ENCODE measurements at places on chromosomes 16 and 17.

GRCh38 chr16:9370061-9370491 lies 278.6 kb downstream of the HAPSTR1 start:
- no peak overlapping the region for H3K4me3 ChIP-seq
- DNase-seq = no peak
- H3K36me3 ChIP-seq = no peaks in the 10 kb centered on the region
- peaks cover 31% of the 10 kb centered on the region for H3K4me1 ChIP-seq
- no peak overlapping the region for H3K27ac ChIP-seq
- peaks cover 2% of the 10 kb centered on the region for H3K27me3 ChIP-seq

DNA sequence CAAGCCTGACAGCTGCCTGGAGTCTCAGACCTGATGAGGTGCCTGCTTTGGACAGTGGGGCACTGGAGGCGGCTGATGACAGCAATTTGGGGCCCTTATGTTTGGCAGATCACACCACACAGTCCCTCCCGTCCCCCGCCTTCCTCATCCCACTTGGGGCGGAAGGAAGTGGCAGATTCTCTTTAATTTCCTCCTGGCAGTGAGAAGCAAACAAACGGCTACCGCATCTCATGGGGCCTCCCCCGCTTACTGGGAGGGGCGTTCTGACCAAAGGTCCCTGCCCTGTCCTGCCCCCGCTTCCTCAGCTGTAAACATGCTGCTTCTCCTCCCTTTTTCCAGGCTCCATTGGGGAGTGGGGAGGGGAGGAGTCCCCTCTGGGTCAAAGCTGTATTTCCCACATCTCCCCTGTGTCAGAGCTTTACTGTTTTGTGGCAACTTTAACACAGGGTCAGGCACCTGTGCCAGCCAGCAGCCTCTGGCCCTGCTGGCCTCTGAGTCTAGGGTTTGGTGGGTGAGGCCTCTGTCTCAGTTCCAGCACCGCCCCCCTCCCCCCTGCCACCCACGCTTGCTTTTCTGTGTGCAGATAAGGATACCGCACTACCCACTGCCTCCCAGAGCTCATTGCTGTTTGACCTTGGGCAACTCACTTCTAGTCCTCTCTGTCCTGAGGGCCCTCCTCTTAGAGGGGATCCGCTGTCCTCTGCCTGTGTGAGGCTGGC lies 5.4 kb upstream of the NFATC3 start:
- H3K4me3 ChIP-seq = no peak overlapping the region
- peaks cover 13% of the 10 kb centered on the region for H3K36me3 ChIP-seq
- peaks cover 7% of the 10 kb centered on the region for H3K27me3 ChIP-seq
- peak; percentile 37 for DNase-seq
- H3K4me1 ChIP-seq = peaks cover 25% of the 10 kb centered on the region
- no peak overlapping the region for H3K27ac ChIP-seq

- peaks cover 58% of the 10 kb centered on the region for H3K36me3 ChIP-seq
- no peak overlapping the region for H3K27ac ChIP-seq
- H3K4me1 ChIP-seq = no peaks in the 10 kb centered on the region
- H3K27me3 ChIP-seq = peaks cover 14% of the 10 kb centered on the region
- no peak overlapping the region for H3K4me3 ChIP-seq
Measured at GRCh38 chr17:45096141-45096540, 35.0 kb downstream of the NMT1 start.

- H3K4me1 ChIP-seq = peaks cover 54% of the 10 kb centered on the region
- H3K27me3 ChIP-seq = peaks cover 9% of the 10 kb centered on the region
- H3K36me3 ChIP-seq = peaks cover 15% of the 10 kb centered on the region
- H3K27ac ChIP-seq = peak overlapping the region; percentile 65
Measured at GRCh38 chr16:89364606-89365005, 125.8 kb downstream of the ANKRD11 start.

GRCh38 chr16:29900102-29900887 lies at the start of gene ASPHD1:
Gene ASPHD1 (plus strand): TSS chr16:29900488. CDS start chr16:29900972, 484 bp downstream.
- DNase-seq = peak; percentile 31
- peaks cover 8% of the 10 kb centered on the region for H3K36me3 ChIP-seq
- H3K27me3 ChIP-seq = peaks cover 17% of the 10 kb centered on the region
- peaks cover 13% of the 10 kb centered on the region for H3K4me1 ChIP-seq
- H3K27ac ChIP-seq = no peak within 1 kb of the TSS

GRCh38 chr16:24729951-24730815 lies 732 bp downstream of the TNRC6A start:
- H3K4me1 ChIP-seq = peaks cover 28% of the 10 kb centered on the region
- peak overlapping the region; percentile 97 for H3K27ac ChIP-seq

DNA sequence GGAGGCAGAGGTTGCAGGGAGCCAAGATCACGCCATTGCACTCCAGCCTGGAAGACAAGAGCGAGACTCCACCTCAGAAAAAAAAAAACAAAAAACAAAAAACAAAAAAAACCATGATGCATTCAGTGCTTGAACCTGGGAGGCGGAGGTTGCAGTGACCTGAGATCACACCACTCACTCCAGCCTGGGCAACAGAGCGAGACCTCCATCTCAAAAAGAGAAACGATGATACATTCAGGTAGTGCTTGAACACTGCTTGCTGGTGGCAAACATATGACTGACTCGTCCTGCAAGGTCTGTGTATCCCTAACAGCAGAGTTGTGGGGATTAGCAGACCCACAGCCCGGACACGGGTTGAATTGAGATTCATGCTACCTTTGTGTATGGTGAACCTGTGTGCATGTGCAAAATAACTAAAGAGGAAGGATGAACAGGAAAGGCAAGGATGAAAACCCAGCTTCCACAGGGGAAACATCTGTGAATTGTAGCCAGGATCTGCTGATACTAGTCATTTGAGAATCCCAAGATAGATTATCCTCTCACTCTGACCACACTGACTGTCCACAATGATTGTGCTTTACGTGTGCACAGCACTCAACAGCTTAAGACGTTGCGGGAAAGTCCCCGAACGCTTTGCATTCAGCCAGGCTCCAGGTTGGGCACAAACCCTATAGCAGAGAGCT lies 52.4 kb upstream of the MRPS23 start:
- no peak for DNase-seq
- peak overlapping the region; percentile 21 for H3K4me3 ChIP-seq
- H3K4me1 ChIP-seq = peaks cover 37% of the 10 kb centered on the region
- peak overlapping the region; percentile 31 for H3K27ac ChIP-seq

DNA sequence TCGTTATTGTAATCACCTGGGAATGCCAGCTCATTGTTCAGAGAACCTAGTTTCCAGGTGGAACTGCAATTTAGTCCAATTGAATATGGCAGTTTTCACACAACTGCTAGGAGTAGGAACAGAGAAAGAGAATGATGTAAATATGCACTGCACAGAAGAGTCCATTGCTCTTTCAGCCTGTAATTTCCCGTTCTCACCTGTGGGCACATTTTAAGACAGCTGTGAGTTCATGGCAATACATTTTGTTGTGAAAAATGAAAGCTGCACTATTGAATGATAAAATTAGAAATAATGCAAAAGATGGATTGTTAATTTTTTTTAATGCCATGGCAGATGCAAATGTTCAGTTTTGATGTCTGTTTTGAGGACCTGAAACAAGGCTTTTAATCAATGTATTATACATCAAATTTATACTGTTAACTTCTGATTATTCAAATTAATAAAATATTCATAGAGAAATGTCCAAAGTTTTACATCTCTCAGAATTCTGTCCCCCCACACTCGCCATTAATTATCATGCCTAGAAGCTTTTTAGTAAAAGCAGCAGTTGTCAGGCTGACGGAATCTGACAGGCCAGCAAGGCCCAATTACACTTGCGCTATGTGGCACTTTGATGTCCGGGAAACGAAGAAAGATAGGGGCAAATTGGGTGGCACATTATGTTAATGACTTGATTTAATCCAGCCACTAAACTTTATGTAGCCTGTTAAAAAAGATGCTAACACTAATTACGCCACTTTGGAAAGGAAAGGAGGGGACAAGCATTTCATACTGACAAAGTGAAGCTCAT lies 72.2 kb downstream of the RPGRIP1L start:
- H3K4me3 ChIP-seq = no peak overlapping the region
- H3K36me3 ChIP-seq = no peaks in the 10 kb centered on the region
- no peaks in the 10 kb centered on the region for H3K27me3 ChIP-seq
- no peak overlapping the region for H3K27ac ChIP-seq
- DNase-seq = no peak

DNA sequence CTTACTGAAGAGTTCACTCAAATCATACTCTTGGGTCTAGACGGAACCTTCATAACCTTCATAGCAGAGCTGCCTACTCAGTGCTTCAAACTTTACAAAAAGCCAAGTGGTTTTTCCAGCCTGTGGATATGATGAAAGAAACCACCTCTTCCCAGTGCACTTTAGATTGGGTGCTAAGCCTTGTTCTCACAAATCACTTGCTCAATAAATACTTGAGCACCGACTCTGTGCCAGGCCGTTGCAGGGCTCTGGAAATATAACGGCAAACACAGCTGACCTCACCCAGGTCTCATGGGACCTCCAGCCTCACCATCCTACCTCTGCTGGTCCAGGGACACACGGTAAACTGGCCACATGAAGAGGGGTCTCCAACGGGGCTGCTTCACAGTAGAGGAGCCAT lies 35.7 kb downstream of the CDRT4 start:
- no peak for DNase-seq
- H3K27me3 ChIP-seq = peaks cover 2% of the 10 kb centered on the region
- no peak overlapping the region for H3K27ac ChIP-seq
- H3K4me3 ChIP-seq = no peak overlapping the region
- H3K36me3 ChIP-seq = peaks cover 14% of the 10 kb centered on the region
- peaks cover 16% of the 10 kb centered on the region for H3K4me1 ChIP-seq

GRCh38 chr17:39238311-39238972 lies 12.7 kb upstream of the STAC2 start:
- DNase-seq = no peak
- no peaks in the 10 kb centered on the region for H3K4me1 ChIP-seq
- H3K27ac ChIP-seq = no peak overlapping the region
- H3K4me3 ChIP-seq = no peak overlapping the region
- H3K36me3 ChIP-seq = no peaks in the 10 kb centered on the region
- peaks cover 6% of the 10 kb centered on the region for H3K27me3 ChIP-seq

DNA sequence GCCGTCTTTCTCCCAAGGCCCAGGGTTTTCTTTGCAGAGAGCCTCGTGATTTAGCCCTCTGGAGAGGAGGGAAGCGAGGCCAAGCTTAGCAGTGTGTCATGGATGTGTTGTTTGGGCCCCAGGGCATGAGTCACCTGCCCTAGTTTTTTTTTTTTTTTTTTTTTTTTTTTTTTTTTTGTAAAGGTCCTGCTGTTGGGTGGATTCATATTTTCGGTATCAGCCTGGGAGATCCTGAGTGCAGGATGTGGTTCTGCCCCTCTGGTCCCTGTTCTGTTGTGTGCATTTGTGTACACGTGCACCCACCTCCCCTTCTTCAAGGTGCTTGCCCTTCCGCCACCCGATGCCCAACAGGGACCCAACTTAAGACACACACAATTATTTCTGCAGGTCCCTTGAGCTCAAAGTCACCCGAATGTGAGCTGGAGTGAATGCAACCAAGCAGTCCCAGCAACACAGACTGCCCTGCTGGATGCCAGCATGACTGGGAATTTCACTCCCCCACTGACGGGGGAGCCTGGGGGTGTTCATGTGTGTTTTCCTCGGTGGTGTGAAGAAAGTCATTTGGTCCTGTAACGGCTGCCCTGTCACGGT lies 265.8 kb upstream of the TNRC6C start:
- no peak for DNase-seq
- peaks cover 20% of the 10 kb centered on the region for H3K27me3 ChIP-seq
- no peak overlapping the region for H3K4me3 ChIP-seq
- H3K27ac ChIP-seq = no peak overlapping the region
- H3K4me1 ChIP-seq = peaks cover 4% of the 10 kb centered on the region

- no peak for DNase-seq
- H3K4me3 ChIP-seq = no peak overlapping the region
- no peak overlapping the region for H3K27ac ChIP-seq
- H3K4me1 ChIP-seq = no peaks in the 10 kb centered on the region
Measured at GRCh38 chr17:28029044-28029443, 13.4 kb upstream of the NLK start.

DNA sequence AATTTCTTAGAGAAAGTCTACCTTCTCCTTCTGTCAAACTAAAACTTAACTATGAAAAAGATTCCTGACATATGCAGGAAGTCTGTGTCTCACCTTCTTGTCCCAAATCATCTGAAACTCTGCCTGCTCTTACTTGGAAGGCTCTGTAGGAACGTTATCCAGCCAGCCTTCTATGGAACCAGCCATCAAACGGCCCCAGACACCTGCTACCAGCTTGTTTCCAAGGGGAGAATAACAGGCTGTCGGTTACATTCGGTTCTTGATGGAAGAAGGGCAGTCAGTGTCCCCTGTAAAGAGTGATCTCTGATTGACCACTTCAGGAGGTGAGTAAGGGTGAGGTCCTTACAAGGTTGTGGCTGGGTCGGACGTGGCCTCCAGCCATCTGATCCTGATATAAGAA lies 1.7 kb downstream of the ADAMTS18 start:
- no peak overlapping the region for H3K4me3 ChIP-seq
- H3K36me3 ChIP-seq = no peaks in the 10 kb centered on the region
- DNase-seq = no peak
- H3K27me3 ChIP-seq = peaks cover 1% of the 10 kb centered on the region

DNA sequence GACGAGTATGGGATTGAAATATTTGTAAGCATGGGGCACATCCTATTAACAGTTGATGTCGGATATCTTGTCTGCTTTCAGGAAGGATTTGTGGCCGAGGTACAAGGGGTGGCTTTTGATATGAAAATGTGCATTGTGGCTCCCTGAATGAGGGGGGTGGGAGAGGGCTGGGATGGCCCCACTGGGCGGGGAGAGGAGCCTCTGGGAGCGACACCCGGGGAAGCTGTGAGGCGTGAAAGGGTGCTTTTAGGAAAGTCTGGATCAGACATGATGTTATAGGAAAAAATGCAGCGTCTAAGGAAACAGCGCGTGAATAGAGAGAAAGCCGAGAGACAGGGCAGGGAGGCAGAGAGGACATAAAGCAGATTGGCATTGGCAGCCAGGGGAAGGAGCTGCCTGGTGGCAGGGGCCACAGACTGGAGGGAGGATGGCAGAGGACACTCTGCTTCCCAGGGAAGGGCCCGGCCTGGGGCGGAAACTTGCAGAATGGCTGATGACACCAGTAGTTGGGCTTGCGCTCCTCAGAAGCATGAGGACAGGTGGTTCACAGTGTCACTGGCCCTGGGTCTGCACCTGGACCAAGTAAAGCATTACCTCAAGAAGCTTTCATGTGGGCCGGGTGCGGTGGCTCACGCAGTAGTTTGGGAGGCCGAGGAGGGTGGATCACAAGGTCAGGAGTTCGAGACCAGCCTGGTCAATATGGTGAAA lies 95.7 kb downstream of the NTN1 start:
- peaks cover 3% of the 10 kb centered on the region for H3K27me3 ChIP-seq
- H3K4me3 ChIP-seq = no peak overlapping the region
- no peak overlapping the region for H3K27ac ChIP-seq
- no peaks in the 10 kb centered on the region for H3K36me3 ChIP-seq
- no peak for DNase-seq
- H3K4me1 ChIP-seq = peaks cover 5% of the 10 kb centered on the region

DNA sequence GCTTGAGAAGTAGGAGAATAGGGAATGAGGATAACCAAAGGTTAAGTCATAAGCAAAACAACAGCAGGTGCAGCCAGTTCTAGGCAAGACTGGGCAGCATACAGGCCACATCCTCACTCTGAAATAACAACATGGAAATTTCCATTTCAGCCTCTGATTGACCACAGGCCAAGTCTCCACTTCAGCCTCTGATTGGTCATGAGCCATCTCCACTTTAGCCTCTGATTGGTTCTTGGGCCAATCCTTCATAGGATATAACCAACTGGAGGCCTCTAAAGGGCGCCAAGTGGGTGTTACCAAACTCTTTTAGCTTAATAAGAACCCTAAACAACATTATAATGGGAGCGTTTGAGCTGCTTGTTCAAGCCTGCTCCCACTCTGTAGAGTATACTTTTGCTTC lies 512.0 kb downstream of the NPIPA7 start:
- DNase-seq = no peak
- H3K4me3 ChIP-seq = no peak overlapping the region
- H3K27ac ChIP-seq = no peak overlapping the region
- H3K4me1 ChIP-seq = no peaks in the 10 kb centered on the region
- H3K36me3 ChIP-seq = no peaks in the 10 kb centered on the region

Data from endothelial cell (in vitro differentiated cells).